ENCODE measurements at places on chromosomes 1 and 21. TPM values are rescaled to one million over a fixed set of nuclear protein-coding genes. Genes with fewer than 3 reads are reported as not detected.

DNA sequence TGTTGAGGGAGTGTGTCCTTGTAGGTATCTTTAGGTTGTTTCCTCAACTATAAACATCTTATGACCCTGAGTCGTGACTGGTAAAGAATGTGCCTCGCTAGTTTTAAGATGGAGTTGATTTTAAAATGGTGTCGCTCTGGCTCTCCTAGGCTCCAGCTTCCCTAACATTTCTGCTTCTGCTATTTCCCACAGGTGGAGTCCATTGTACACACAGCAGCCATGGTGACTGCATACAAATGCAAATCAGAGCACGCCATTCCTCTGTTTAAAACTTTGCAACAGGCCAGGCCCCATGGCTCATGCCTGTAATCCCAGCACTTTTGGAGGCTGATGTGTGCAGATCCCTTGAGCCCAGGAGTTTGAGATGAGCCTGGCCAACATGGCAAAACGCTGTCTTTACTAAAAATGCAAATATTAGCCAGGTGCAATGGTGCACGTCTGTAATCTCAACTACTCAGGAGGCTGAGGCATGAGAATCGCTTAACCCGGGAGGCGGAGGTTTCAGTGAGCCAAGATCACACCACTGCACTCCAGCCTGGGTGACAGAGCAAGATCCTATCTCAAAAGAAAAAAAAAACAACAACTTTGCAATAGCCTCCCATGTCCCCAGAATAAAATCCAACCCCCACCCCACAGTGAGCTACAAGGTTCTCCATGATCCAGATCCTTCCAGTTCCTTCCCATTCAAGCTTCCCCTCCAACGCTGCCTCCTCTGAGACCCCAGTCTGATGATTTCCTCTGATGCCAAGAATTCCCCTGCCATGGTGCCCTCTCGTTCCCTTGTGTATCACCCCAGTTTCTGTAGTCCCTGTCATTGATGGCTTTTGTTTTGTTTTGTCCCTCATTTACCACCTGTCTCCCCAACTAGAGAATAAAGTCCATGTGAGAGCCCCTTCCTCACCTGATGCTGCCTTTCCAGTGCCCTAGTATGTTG is 36.9 kb upstream of the KLHDC7A start:
- DNase-seq: no peak
- H3K4me1 ChIP-seq: no peaks in the 10 kb centered on the region
- no peaks in the 10 kb centered on the region for H3K36me3 ChIP-seq
- no peaks in the 10 kb centered on the region for H3K27me3 ChIP-seq

DNA sequence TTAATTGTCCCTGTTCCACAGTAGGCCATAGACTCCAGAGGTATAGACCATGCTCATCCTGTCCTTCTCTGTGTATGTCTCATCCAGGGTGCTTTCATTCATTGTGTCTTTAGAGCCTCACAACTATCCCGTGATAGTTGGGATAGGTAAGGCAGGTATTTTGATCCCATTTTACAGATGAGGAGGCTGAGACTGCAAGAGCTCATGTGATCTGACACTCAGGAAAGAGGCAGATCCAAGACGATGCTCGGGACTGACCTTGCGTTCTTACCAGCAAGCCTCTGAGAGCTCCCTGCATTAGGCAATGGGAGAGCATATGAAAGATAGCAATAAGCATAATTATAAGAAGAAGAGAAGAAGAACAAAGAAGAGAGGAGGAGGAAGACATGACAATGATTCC is 42.8 kb downstream of the RCSD1 start:
- H3K4me1 ChIP-seq: no peaks in the 10 kb centered on the region
- H3K27me3 ChIP-seq: no peaks in the 10 kb centered on the region
- no peaks in the 10 kb centered on the region for H3K36me3 ChIP-seq
- H3K4me3 ChIP-seq: no peak overlapping the region

- peaks cover 29% of the 10 kb centered on the region for H3K4me1 ChIP-seq
- H3K27me3 ChIP-seq: no peaks in the 10 kb centered on the region
- no peak overlapping the region for H3K4me3 ChIP-seq
- peak; percentile 99 for DNase-seq
- no peaks in the 10 kb centered on the region for H3K36me3 ChIP-seq
Observed at GRCh38 chr21:45366931-45367401, 38.0 kb upstream of the COL18A1 start.

DNA sequence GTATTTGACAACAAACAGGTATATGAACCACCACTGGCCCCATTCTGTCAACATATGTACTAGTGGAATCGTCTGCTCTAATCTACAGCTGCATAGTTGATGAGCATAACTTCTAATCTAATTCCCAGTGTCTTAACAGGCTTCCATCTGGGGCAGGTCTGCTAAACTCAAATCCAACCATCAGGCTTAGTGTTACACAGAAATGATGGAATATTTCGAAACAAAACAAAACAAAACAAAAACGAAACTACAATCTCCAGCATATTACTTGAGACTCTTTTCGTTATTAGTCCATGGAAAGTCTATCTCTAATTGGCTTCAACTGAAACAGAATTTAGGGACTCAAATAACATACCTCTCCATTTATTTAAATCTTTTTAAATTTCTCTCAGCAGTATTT is 37.6 kb downstream of the DIPK1A start:
- no peaks in the 10 kb centered on the region for H3K36me3 ChIP-seq
- peak overlapping the region; percentile 50 for H3K4me3 ChIP-seq
- peaks cover 24% of the 10 kb centered on the region for H3K4me1 ChIP-seq
- H3K27me3 ChIP-seq: no peaks in the 10 kb centered on the region

DNA sequence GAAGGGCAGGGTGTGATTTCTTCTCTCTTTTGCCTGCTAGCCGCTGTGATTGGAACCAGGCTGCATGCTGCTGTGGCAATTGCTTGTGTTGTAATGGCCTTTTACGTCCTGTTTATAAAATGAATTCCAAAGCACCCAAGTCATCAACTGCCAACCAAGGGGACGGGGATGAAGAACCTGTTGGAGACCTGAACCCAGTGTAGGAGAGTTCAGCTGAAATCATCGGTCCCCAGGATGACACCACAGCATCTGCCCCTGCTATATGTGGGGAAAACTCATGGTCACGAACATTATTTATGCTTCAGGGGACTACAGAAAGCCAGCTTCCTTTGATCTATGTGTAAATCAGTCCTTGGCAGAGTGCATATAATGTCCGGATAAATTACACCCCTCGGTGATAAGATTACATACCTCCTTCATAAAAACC is 3.8 kb downstream of the TMEM167B start:
- H3K4me3 ChIP-seq: no peak overlapping the region
- no peak for DNase-seq
- H3K27me3 ChIP-seq: no peaks in the 10 kb centered on the region
- peaks cover 21% of the 10 kb centered on the region for H3K36me3 ChIP-seq
- peak overlapping the region; percentile 0 for H3K27ac ChIP-seq
- H3K4me1 ChIP-seq: peaks cover 17% of the 10 kb centered on the region

GRCh38 chr21:26130249-26130881 is 40.2 kb downstream of the APP start:
- H3K27ac ChIP-seq: no peak overlapping the region
- no peak overlapping the region for H3K4me3 ChIP-seq
- peaks cover 14% of the 10 kb centered on the region for H3K4me1 ChIP-seq
- no peaks in the 10 kb centered on the region for H3K27me3 ChIP-seq

Gene SPATA1
- total RNA-seq: 1.8 TPM

Gene PADI6
- not detected for total RNA-seq

Gene RBP7
- not detected for total RNA-seq

Gene ELF3
- under 0.01 TPM for total RNA-seq

All from osteoblast (primary cell).